ENCODE measurements at places on chromosomes 2 and 18. TPM values are rescaled to one million over a fixed set of nuclear protein-coding genes. Genes with fewer than 3 reads are reported as not detected.

C2orf15 gene
- 2.0 TPM for total RNA-seq

AAMP gene
- total RNA-seq: 55.8 TPM

CRYGD gene
- total RNA-seq: 0.69 TPM

NYAP2 gene
- total RNA-seq: 0.20 TPM

ZEB2 gene
- total RNA-seq: 18.1 TPM

FIGN gene
- total RNA-seq: not detected

SERPINB11 gene
- not detected for total RNA-seq

RBM44 gene
- total RNA-seq: 4.5 TPM

SP140 gene
- total RNA-seq: 100 TPM

TCF4 gene
- total RNA-seq: 2.4 TPM

DNA sequence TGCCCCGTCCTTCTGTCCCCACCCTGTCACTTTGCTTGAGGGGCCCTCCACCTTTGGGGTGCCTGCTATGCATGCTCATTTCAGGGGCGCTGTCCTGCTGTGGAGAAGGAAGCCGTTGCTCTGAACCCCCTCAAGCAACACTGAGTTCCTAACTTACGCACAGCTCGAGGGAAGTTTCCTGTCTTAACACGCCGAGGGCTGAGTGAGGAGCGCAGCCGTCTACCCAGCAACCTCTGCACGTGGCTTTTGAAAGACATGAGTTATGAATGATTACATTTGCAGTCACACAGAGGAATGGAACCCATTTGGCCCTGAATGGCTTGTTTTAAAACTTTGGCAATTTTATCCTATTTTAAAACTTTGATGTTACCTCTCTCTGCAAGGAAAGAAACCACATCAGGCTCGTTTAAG, 14.0 kb downstream of the RAMP1 start:
- no peaks in the 10 kb centered on the region for H3K36me3 ChIP-seq
- H3K27me3 ChIP-seq: no peaks in the 10 kb centered on the region
- no peak for DNase-seq
- H3K27ac ChIP-seq: no peak overlapping the region

DNA sequence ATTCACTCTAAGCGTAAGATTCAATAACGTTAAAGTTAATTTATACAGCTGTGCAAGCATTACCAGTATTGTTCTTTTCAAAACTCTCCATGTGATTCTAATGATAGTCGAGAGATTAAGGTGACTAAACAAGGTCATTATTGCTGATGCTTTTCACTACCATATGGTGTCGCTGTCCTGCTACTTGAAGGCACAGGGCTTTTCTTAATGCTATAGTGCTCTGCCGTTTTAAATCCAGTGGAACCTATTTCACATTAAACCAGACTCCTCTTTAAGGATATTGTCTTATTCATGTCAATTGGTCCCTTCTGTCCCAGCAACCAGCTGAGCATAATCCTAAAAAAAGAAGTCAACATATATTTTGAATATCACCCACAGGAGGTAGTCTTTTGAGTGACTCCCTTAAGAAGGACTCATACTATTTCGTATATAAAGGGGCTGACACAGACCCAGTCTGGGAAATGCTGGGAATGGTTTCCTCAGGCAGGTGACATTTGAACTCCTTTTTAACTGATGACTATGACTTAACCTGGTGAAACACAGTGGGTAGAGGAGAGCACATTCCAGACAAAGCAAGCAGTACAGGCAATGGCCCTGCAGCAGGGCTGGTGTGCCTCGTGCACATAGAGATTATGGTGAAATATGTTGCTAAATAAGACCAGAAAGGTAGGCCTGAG, 53.9 kb upstream of the CYTIP start:
- no peaks in the 10 kb centered on the region for H3K4me1 ChIP-seq
- no peaks in the 10 kb centered on the region for H3K27me3 ChIP-seq
- no peak overlapping the region for H3K4me3 ChIP-seq
- H3K27ac ChIP-seq: no peak overlapping the region

DNA sequence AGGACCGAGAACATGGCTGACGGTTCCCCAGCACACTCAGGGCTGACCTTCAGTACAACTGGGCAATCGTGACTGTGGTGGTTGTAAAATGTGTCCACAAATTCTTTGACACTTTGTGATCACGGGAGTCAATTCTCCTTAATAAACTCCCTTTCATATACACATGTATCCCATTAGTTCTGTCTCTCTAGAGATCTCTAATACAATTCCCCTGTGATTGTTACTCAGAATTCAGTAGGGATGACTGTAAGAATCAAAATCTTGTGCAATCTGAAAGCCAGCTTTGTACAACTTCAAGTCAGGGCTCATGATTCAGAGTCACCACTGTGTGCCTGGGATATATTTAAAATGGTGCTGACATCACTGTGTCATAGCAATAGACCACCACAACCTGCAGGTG, 89.5 kb upstream of the LMAN1 start:
- no peak overlapping the region for H3K27ac ChIP-seq
- H3K36me3 ChIP-seq: no peaks in the 10 kb centered on the region
- DNase-seq: no peak
- H3K4me3 ChIP-seq: no peak overlapping the region

- DNase-seq: no peak
- H3K4me3 ChIP-seq: no peak overlapping the region
- H3K4me1 ChIP-seq: no peaks in the 10 kb centered on the region
- H3K27me3 ChIP-seq: no peaks in the 10 kb centered on the region
Observed at GRCh38 chr2:33153008-33153407, 206.3 kb downstream of the LTBP1 start.

- H3K27ac ChIP-seq: no peak overlapping the region
- H3K27me3 ChIP-seq: no peaks in the 10 kb centered on the region
- no peak overlapping the region for H3K4me3 ChIP-seq
- H3K36me3 ChIP-seq: no peaks in the 10 kb centered on the region
Observed at GRCh38 chr18:42824178-42824577, 291.3 kb downstream of the RIT2 start.

DNA sequence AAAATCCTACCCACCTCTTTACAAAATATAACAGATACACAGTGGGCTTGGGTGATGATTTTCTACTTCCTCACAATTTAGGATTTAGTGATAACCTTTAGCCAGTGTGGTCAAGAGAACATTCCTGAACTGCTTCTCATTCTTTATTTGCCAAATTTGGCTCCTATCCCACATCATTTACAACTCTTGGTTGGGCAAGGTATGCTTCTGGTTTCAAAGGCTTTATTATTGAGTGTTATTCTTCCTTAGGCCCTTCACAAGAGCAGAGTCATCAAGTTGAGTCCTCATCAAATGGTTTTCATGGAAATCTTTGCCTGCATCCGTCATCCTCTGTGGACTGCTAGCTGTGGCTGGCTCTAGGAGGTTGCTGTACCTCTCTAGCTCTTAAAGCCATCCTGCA, 472.0 kb upstream of the ETAA1 start:
- no peaks in the 10 kb centered on the region for H3K4me1 ChIP-seq
- no peak overlapping the region for H3K27ac ChIP-seq
- no peaks in the 10 kb centered on the region for H3K27me3 ChIP-seq
- no peak overlapping the region for H3K4me3 ChIP-seq
- DNase-seq: no peak
- H3K36me3 ChIP-seq: no peaks in the 10 kb centered on the region

- peak within 1 kb of the TSS; percentile 91 for H3K4me3 ChIP-seq
- DNase-seq: peak; percentile 97
- H3K36me3 ChIP-seq: no peaks in the 10 kb centered on the region
- peaks cover 29% of the 10 kb centered on the region for H3K4me1 ChIP-seq
Observed at GRCh38 chr2:173965372-173966025, at the start of gene SP3. TSS of gene SP3 (minus strand) at chr2:173965373. CDS start at chr2:173965171, 202 bp downstream.

- H3K4me3 ChIP-seq: no peak overlapping the region
- H3K27me3 ChIP-seq: no peaks in the 10 kb centered on the region
- H3K4me1 ChIP-seq: no peaks in the 10 kb centered on the region
- H3K27ac ChIP-seq: no peak overlapping the region
- no peak for DNase-seq
Observed at GRCh38 chr18:68507781-68508180, 207.1 kb downstream of the TMX3 start.

- no peak for DNase-seq
- H3K4me3 ChIP-seq: no peak overlapping the region
- H3K4me1 ChIP-seq: no peaks in the 10 kb centered on the region
- H3K27ac ChIP-seq: no peak overlapping the region
- no peaks in the 10 kb centered on the region for H3K27me3 ChIP-seq
Observed at GRCh38 chr18:34077599-34077998, 147.1 kb downstream of the NOL4 start.

DNA sequence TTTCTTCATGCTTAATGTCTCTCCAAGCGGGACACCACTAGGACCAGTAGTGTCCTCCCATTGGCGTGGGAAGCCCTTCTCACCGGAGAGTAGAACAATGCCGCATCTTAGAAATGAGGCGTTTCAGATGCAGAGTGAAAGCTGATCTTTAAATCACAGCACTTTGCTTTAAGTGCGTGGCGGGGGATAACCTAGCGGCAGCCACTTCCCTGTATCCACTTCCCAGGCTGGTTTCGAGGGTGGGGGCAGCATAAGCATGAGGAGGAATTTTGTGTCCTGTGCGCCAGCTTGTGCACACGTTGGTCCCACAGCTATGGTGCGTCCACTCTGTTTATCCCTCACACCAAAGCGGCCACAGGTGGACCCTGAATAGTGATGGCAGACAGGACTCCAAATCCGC, 63.1 kb downstream of the MBP start:
- DNase-seq: no peak
- H3K4me3 ChIP-seq: no peak overlapping the region
- peaks cover 26% of the 10 kb centered on the region for H3K36me3 ChIP-seq
- H3K27ac ChIP-seq: peak overlapping the region; percentile 75
- peaks cover 97% of the 10 kb centered on the region for H3K4me1 ChIP-seq
- no peaks in the 10 kb centered on the region for H3K27me3 ChIP-seq

DNA sequence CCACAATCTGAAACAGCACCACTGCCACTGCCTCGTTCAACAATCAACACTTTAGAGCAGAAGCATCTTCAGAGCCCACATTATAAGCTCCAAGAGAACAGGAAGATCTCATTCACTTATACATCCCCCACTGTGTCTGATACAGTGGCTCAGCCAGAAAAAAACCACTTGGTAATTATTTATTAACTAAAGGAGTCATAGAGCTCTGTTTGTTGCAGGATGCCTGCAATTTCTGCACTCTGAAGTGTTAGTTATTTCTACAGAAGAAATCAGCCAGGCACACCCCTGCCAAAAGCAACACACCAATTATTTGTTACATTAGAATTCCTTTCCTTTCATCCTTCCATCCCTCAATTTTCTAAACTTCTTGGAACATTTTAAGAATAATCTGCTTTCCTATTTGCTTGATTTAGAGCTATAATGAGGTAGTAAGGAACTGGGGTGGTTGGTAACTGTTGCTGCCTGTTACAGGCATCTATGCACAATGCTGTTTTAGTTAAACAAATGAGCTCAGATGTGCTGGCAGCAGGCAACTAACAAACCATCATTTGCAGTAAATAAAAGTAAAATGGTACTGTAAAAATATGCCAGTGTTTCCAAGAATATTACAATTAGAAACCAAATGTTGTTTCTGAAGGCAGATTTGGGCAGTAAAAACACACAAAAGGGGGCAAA, 59.9 kb downstream of the DYM start:
- no peaks in the 10 kb centered on the region for H3K36me3 ChIP-seq
- peaks cover 17% of the 10 kb centered on the region for H3K4me1 ChIP-seq
- no peak for DNase-seq
- no peak overlapping the region for H3K27ac ChIP-seq

GRCh38 chr2:160308476-160308875, 108.4 kb upstream of the ITGB6 start:
- DNase-seq: no peak
- peaks cover 30% of the 10 kb centered on the region for H3K36me3 ChIP-seq
- no peaks in the 10 kb centered on the region for H3K4me1 ChIP-seq
- H3K4me3 ChIP-seq: no peak overlapping the region

DNA sequence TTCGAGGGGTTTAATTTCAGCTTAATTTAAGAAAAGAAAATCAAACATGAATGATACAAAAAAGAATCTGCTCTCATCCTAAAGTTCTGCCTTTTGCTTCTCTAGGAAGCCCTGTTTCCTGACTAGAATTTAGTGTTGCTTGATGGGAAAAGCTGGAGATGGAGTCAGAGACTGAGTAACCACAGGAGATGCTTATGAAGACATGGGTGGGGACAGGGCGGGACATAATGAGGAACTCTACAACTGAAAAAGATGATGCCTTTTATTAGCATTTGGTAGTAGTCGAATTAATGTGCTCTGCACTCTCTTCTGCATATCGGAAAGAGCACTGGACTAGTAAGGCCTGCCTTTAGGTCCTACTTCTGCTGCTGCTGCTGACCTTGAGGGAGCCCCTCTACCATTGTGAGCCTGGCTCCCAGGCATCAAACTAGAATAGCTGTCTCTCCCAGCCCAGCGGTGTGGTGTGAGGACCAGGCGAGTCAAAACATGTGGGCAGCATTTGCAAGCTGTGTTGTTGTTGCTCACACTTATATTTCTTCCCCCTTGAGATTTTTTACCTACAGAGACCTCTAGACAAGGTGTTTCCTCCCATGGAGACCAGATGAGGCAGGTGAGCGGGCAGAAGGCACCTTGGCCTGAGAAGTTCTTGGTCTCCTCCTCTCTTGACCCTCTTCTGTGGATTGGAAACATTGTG, 61.5 kb downstream of the INPP4A start:
- no peak overlapping the region for H3K4me3 ChIP-seq
- H3K36me3 ChIP-seq: peaks cover 19% of the 10 kb centered on the region
- no peak for DNase-seq
- H3K27me3 ChIP-seq: no peaks in the 10 kb centered on the region
- peaks cover 52% of the 10 kb centered on the region for H3K4me1 ChIP-seq

GRCh38 chr2:216951171-216951570, 91.3 kb upstream of the TNP1 start:
- H3K27me3 ChIP-seq: peaks cover 2% of the 10 kb centered on the region
- H3K4me1 ChIP-seq: no peaks in the 10 kb centered on the region
- H3K36me3 ChIP-seq: no peaks in the 10 kb centered on the region

DNA sequence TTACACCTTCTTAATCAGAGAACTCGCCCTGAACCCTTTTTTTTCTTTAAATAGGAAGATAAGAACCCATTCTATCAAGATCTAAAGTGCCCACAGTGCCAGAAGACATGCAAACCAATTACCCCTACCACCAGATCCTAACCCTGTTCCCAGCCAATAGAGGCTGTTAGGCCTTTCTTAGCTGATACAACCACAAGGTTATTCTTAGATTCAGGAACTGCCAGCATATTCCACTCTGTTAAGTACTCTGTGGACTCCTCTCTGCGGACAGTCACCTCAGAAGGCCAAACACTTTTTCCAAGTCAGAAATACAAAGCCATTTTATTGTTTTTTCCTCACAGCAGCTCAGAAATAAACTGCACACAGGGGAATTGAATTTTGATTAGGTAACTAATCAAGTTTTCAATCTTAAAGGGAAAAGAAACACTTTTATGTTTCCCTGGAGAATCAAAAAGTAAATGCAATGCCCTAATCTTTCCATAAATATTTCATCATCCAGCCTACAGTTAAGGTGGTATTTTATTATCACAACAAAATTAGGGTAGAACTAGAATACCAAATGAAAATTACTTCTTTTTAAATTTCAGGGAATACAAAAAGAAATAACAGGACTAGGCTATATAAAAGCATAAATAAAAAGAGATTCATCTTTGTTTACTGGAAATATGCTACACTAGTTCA, 111.4 kb downstream of the NBAS start:
- H3K4me3 ChIP-seq: no peak overlapping the region
- no peak for DNase-seq
- no peaks in the 10 kb centered on the region for H3K27me3 ChIP-seq
- peaks cover 14% of the 10 kb centered on the region for H3K36me3 ChIP-seq

- no peak overlapping the region for H3K27ac ChIP-seq
- H3K4me3 ChIP-seq: no peak overlapping the region
- no peaks in the 10 kb centered on the region for H3K36me3 ChIP-seq
- peaks cover 7% of the 10 kb centered on the region for H3K27me3 ChIP-seq
Observed at GRCh38 chr2:54482715-54483114, 26.6 kb downstream of the SPTBN1 start.

All from CD4-positive, CD25-positive, alpha-beta regulatory T cell (primary cell).